ENCODE measurements at places on chromosomes 3 and 15.

DNA sequence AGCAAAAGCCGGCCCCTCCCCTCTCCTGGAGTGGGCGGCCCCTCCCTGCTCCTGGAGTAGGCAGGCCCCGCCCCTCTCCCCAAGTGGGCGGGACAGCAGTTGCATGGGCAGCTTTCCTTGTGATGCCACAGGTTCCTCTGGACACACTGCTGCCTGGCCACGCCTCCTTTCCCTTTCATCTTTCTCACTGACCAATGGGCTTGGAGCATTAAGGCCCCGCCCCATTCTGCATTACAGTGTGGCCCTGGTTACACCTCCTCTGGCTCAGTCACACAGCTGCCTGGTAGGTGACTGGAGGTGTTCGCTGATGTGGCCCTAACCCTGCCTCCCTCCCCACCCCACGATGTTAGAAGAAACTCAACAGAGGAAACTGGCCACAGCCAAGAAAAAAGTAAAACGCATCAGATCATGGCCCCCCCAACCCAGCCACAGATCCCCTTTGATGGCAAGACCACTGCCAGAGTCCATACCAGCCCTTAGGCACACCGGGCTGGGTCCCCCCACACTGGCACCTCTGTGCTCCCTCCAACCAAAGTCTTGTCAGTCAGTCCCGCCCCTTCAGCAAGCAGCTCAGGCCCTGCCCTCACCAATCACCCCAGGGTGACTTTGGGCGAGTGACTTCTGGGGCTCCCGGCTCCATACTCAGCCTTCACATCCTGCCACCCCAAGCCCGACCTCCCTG lies 84.3 kb downstream of the ADAMTS7 start:
- DNase-seq = peak; percentile 58

DNA sequence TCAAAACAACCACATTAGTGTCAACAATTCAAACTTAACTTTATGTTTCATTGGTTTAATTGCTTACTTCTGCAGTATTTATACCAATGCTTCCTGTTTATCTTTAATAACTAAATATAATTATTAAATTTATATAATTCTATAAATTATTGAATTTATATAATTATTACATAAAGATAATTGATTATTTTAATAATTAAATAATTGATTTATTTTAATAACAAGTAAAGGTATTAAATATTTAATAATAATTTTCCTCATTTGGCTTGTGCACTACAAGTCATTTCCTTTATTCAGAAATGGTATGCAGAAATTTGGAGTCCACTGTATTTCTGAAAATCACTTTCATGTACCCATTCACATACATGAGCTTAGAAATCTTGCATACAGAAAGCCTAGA lies 156.2 kb upstream of the NSMCE3 start:
- DNase-seq = no peak

- no peak for DNase-seq
Observed at GRCh38 chr3:146314871-146315270, 64.0 kb upstream of the PLSCR4 start.

- DNase-seq = no peak
Observed at GRCh38 chr15:62883938-62884479, 158.5 kb upstream of the TPM1 start.

DNA sequence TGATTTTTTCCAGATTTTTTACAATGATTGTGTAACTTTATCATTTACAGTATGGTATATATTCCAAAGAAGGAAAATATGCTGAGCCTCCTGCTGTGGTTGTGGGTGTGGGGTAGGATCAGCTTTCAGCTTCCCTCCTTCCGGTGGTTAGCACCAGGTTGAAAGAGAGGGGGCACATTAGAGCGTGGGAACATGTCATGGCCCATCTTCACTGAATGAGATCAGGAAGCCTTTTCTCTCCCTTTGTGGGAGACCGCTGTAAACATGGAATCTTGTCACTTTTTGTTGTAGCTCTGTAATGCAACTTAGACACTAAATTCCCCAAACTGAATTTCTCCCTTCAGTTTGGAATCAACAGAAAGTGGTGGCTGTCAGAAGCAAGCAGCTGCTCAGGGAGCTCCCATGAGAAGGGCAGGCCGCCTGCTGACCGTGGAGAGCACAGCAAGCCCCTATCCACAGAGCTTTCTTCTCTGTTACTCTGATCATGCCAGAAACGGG lies 86.7 kb upstream of the LIMD1 start:
- peak; percentile 71 for DNase-seq

DNA sequence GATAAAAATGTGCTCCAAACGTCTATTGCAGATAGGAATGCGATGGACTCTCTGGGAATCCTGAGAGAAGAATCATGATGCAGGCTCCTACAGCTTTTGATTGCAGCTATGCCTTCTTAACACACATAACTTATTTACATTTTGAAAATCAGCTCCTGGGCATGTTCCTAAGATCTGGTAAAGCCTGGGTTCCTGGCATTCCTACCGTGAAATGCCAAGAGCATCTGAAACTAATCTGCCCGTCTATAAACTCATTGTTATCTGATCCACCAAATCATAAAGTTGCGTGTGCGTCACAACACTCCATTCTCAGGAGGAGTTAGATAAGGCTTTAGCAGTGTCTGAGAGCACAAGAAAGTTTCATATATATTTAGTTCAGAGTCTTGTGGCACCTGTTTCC lies 79.0 kb upstream of the VGLL3 start:
- no peak for DNase-seq

GRCh38 chr3:182220013-182220412 lies 508.3 kb downstream of the SOX2 start:
- DNase-seq = no peak

GRCh38 chr3:107212618-107213017 lies 164.6 kb upstream of the CCDC54 start:
- no peak for DNase-seq

DNA sequence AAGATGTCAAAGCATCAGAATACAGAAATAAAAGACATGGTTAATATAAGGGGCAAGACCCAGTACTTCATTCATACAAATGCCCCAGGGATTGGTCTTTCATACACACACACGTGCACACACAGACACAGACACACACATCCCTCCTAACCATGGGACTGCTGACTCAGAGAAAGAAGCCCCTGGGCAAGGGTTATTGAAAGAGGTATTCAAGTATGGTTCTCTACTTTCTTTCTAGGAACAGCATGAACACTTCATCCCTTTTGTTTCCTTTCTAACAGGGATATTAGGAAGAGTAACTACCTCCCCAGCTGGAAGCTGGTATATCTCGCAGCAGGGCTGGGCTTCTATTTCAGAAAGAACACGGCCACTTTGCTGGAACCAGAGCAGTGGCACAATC lies 33.2 kb upstream of the ZFAND6 start:
- no peak for DNase-seq

DNA sequence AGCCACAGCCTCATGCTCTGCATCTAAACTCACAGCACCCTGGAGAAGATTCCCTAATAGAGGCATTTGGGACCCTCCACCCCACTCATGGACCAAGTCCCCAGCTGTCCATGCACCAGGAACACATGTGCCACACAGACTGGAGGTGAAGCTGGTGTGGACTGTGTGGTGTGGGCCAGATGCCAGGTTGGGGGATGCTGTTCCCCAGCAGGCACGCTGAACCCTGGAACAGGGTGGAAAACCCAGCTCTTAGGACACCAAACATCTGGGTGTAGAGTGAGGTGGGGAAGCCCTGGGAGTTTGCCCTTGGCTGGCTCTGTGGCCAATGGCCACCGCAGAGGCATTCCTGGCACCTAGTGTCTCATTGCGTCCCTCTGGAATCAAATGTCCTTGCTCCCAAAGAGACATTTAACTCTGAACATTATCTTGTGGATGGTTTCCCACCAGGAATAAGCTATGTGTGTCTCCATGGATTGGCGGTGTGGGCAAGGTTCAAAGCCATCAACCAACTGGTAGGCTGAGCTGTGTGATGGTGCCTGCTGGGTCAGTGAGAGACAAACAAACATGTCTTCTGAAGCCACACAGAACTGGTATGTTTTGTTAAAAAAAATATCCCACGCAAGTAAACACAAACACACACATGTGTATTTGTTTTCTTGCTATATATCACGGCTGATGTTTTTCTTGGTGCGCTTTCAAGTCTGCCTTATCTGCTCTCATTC lies 65.0 kb downstream of the EXOG start:
- no peak for DNase-seq

DNA sequence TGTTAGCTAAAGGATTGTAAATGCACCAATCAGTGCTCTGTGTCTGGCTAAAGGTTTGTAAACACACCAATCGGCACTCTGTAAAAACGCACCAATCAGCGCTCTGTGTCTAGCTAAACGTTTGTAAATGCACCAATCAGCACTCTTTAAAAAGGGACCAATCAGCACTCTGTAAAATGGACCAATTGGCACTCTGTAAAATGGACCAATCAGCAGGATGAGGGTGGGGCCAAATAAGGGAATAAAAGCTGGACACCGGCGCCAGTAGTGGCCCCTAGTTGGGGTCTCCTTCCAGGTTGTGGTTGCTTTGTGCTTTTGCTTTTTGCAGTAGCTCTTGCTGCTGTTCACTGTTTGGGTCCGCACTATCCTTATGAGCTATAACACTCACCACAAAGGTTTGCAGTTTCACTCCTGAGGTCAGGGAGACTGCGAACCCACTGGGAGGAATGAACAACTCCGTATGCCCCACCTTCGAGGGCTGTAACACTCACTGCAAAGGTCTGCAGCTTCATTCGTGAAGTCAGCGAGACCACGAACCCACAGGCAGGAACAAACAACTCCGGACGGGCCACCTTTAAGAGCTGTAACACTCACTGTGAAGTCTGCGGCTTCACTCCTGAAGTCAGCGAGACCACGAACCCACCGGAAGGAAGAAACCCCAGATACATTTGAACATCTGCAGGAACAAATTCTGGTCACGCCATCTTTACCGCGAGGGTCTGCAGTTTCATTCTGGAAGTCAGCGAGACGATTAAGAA lies 1.1 kb upstream of the SUCLG2 start:
- no peak for DNase-seq

DNA sequence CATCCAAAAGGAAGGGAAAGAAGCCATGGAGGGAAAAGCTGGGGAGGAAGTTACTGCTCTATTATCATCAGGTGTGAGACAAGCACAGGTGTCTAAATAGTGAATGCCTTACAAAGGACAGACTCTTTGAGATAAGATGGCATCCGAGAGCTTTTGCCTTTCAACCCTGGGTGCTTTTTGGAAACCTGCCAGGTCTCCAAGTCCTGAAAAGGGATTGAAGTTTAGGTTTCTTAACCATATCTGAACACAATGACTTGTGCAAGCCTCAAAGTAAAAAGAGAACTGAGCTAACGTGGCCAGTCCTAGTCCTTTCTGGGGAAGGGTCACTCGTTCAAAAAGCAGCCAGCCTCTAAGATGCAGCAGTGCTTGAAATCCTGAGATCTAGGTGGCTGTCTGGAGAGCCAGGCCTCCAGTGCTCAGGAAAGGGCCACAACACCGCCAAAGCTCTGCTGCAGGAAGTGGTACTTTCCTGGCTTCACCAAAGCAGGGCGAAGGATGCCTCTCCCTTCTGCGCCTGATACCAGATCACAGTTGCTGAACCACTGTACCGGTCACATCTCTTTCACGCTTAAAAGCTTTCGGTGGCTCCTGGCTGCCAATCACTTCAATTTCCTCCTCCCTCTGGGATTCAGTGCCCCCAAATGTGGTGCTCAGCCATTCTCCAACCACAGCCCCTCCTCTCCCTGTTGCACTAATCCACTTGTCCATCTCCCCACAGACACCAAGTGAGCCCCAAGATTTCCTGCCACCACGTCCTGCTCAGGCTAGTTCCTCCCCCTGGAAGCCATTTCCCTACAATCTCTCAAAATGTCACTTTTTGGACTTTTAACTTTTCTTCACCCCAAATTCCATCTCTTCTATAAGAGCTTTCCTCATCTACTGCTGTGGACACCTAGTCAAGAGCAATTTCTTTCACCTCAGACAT lies 104.1 kb upstream of the LPP start:
- DNase-seq = no peak

- no peak for DNase-seq
Observed at GRCh38 chr3:60839246-60839645, 412.0 kb downstream of the FHIT start.
